NCI-H2029 treated with DMSO at 0.1 percent for 48 hours (cell line): ENCODE measurements at places on chromosomes 2 and 18.
A peak's percentile ranks its signal among the peaks of the same experiment; 100 is the strongest.

GRCh38 chr18:48638896-48639771 is 100.3 kb downstream of the CTIF start:
- no peak for DNase-seq

DNA sequence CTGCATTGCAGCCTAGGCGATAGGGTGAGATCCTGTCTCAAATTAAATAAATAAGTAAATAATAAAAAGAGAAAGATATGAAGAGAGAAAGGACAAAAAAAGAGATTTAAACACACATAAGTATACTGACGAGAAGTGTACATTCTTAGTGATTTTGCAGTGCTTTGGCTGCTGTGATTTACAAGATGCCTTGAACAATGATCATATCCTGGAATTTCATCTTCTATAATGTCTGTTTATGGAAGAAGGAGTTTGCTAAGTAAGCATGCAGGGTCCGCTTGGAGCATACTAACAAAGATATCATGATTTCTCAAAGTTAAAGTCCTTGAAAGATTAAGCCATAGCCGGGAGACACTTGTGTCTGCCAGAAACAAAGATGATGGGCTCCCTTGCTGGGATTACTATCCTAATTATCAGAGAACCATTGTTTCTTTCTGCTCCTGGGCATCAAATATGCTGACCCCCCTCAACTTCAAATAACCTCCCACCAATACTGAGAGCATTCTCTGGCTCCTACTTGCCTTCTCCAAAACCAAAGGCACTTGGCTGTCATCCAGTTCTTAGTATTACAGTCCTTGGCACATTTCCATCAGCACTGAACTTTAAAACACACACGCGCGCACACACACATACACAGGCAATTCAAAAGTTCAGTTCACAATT is 47.5 kb upstream of the STAM2 start:
- peak; percentile 64 for DNase-seq

DNA sequence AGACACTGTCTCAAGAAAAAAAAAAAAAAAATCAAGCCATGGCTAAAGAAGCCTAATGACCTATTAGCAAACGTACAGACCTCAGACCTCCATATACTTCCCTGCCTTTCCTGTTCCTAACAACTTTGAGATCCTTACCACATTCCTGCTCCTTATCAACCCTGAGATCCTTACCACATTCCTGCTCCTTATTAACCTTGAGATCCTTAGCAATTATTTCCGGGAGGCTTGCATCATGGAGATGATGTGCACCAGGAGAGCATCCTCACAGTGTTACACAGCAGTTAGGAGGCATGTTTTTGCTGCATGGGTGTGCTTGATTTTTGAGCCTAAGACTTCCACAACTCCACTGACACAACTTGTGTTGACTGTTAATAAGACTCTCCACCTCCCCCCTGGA is 54.6 kb upstream of the RASGRP3 start:
- DNase-seq: no peak

- no peak for DNase-seq
Observed at GRCh38 chr2:162256591-162256991, 13.3 kb upstream of the FAP start.

GRCh38 chr2:98749066-98749450 is 18.1 kb upstream of the MGAT4A start:
- DNase-seq: no peak
